EL (cell line): ENCODE measurements at places on chromosomes 11 and 22.

DNA sequence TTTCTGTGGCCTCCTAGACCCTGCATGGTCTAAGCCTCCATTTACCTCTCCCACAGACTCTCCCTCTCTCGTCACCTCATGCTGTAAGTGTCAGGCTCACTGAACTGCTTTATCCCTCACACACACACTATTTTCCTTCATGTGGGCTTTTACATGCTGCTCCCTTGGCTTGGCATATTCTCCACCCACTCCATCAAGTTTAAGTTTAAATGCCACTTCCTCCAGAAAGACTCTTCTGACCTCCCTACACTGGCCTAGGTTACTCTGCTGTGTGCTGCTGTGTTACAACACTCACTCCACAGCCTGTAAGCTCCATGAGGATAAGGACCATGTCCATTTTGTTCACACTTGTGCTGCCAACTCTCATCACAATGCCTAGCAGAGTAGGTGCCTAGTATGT lies 2.5 kb downstream of the DCHS1 start:
- no peak for DNase-seq

GRCh38 chr11:124633355-124633754 lies 10.7 kb downstream of the TBRG1 start:
- DNase-seq, result no peak

- peak; percentile 51 for DNase-seq
Measured at GRCh38 chr11:84899740-84900139, 727.4 kb downstream of the DLG2 start.

DNA sequence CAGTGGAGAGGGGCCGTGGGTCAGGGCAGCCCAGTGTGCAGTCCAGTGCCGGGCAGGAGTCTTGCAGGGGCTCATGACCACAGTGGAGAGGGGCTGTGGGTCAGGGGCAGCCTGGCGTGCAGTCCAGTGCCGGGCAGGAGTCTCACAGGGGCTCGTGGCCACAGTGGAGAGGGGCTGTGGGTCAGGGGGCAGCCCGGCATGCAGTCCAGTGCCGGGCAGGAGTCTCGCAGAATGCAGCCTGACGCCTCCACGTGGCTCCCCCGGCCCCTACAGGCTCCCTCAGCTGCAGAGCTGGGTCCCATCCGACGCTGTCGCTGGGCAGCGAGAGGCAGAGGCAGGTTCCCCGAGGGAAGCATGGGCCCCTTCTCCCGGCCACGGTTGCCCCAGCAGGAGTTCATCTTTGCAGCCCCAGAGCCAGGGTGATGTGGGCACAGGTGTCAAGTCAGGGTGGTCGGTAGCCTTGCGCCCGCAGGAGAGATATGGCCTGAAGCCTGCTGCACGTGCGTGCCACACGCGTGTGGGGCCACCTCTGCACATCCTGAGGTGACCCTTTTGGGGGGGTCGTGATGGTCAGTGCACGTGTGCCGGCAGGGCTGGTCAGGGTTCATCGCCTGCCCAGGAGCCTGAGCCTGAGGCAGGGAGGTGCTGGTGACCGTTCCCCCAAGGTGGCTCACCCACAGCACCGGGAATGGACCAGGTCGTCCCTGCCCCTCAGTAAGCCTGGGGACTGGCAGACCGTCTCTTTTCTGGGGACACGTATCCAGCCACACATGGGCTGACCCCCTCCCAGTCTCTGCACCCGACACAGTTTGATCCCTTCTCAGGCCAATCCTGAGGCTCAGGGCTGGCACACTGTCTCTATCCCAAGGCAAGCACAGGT lies 2.9 kb downstream of the IFITM5 start:
- DNase-seq, result no peak

DNA sequence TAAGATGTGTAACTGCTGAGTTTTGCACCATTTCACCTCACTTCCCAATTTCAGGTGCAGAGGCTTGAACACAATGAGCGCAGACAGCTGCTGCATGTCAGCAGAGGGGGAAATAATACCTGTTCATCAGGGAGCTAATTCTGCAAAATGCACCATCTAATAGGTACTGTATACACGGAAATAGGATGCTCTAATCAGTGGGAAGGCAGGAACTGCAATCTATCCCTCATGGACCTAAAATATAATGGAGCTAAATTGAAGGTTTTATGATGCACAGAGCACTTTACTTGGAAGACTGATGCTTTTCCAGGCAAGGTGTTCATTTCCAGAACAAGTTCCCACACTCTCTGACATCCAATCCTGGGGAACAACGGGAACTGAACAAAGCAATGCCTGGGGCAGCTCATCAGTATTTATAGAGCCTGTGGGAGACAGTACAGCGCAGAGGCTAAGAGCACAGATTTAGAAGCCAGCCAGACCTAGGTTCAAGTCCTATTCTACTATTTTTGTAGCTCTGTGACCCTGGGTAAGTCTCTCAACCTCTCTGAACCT lies 78.5 kb downstream of the TENM4 start:
- DNase-seq, result no peak

DNA sequence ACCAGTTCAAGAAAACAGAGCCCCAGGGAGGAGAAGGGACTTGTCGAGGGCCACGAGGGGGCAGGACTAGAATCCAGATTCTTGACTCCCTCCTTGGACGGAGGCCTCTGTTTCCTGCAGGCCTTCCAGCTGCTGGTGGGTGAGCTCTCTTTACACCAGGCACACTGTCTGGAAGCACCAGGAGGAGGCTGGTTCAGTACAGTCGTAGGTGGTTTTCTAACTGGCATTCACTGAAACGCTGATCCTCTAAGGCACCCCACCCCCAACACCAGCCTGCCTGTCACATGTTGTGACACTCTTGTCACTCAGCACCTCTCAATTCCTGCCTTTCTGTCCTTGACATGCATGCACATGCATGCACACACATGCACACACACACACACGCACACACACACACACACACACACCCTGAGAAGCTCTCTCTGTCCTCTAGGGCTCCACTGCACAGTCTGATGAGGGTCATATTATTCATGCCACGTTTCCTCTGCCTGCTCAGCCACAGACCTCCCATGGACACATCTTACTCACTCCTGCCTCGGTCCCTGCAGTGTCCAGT lies 751 bp downstream of the MS4A10 start:
- peak; percentile 45 for DNase-seq

GRCh38 chr22:36687516-36687915 lies 16.0 kb downstream of the CACNG2 start:
- no peak for DNase-seq

GRCh38 chr22:41696703-41697102 lies 2.6 kb upstream of the MEI1 start:
- DNase-seq, result no peak

DNA sequence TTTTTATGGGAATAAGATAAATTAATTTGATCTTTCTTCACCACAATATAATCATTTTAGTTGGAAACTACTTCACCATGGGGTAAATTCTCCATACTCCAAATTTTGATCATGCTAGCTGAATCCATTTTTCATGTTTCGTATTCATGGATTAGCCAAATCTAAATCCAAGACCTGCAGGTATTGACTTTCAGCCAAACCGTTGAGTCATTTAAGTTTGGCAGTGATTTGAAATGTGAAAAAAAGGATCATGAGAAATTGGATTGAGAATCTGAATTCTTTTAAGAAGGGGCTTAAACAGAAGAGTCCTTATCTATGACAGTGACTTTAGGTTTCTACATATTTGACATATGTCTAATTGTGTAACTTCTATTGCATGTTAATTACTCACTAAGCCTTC lies 5.3 kb downstream of the GAS2 start:
- DNase-seq, result no peak

GRCh38 chr11:111378861-111379601 lies at the start of gene POU2AF1:
POU2AF1 (minus strand) TSS chr11:111379275; CDS start chr11:111379177, 98 bp downstream.
- DNase-seq, result peak; percentile 5

DNA sequence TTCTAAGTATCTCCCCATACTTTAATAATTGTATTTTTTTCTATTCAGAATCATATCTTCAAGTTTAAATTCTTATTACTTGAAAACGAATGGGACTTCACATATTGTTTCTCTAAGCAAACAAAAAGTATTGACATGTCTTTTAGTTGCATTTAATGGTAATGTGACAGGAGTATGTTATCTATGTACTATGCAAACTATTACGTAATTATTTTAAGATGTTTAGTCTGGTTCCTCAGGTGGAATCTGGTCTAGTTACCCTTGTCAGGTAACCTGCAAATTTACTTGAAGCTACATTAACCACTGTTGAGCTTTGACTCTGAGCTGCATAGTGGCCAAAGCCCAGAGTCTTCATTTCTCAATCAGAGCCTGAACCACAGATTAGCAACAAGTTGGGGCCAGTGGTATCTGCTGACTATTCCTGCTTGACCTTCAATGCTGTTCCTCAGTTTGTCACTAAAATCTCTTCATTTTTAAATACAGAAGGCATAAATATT lies 110.6 kb downstream of the ATM start:
- no peak for DNase-seq

- no peak for DNase-seq
Measured at GRCh38 chr11:120343429-120343828, 7.2 kb downstream of the ARHGEF12 start.

GRCh38 chr11:118843565-118843964 lies 40.1 kb upstream of the CXCR5 start:
- DNase-seq, result no peak

DNA sequence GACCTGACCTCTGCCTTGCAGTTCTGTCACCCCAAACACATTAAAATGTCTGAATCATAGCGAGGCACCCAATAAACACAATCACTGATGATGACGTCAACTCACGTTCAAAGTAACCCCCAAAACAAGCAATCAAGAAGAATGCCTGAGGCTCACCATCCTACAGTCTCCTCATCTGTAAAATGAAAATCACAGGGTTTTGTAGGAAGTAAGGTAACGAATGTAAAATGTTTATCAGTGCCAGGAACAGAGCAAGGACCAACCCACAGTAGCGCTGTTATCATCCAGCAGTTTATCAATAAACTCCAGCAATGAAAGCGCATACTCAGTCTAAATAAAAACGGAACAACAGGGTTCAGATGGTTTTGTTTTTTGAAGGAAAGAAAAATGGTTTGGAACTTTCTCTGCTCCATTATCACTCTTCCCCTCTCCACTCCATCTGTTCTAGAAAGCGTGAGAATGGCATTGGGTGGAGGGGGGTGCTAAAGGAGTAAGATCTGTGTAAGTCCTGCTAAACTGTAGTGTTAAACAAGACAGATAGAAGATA lies 110.5 kb downstream of the MICAL3 start:
- DNase-seq, result peak; percentile 74

- DNase-seq, result no peak
Measured at GRCh38 chr22:29313576-29314466, 1.7 kb downstream of the RASL10A start.

GRCh38 chr22:40898850-40899357 lies 37.0 kb upstream of the DNAJB7 start:
- peak; percentile 70 for DNase-seq

DNA sequence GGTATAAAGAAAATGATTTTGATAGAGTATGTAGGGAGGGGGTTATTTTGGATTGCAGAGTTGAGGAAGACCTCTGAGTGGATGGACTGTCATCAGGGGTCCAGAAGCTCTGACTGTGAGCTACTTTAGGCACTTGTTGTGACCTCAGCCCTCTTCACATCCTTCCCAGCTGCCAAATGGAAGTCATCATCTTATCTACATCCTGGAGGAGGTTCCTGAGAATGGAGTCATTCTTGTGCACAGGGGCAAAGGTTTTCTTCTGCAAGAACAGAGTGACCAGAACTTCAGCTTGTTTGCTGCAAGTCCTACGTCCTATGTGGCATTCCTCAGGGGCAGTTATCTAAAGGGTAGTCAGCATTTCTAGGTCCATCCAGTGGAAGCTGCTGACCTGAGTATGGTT lies 393.8 kb downstream of the AASDHPPT start:
- no peak for DNase-seq
